NCI-H1694 (cell line): ENCODE measurements at places on chromosomes 3 and 15.

- no peak for DNase-seq
These were observed 60.8 kb downstream of the CTNNB1 start for GRCh38 chr3:41260063-41260450.

GRCh38 chr3:59388555-59389270 lies 338.9 kb upstream of the CFAP20DC start:
- DNase-seq: no peak

- DNase-seq: no peak
These were observed 110.0 kb downstream of the ATG7 start for GRCh38 chr3:11382146-11382745.

GRCh38 chr15:28068930-28069329 lies 30.2 kb downstream of the OCA2 start:
- no peak for DNase-seq

DNA sequence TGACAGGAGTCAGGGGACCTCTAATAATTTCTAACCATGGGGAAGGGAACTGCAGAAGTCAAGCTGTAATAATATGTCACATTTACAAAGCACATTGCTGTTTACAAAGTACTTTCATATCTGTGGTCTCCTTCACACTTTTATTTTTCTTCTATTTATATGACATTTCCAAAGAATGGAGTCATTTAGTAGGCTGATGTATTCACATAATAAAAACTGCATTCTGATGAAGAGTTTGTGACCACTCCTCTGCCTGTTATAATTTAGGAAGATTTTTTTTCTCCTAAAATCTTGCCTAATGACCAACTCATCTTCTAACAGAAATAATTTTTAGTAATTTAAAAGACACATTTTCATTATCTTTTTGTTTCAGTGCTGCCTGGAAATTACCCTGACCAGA lies 272.2 kb upstream of the VEPH1 start:
- DNase-seq: no peak

DNA sequence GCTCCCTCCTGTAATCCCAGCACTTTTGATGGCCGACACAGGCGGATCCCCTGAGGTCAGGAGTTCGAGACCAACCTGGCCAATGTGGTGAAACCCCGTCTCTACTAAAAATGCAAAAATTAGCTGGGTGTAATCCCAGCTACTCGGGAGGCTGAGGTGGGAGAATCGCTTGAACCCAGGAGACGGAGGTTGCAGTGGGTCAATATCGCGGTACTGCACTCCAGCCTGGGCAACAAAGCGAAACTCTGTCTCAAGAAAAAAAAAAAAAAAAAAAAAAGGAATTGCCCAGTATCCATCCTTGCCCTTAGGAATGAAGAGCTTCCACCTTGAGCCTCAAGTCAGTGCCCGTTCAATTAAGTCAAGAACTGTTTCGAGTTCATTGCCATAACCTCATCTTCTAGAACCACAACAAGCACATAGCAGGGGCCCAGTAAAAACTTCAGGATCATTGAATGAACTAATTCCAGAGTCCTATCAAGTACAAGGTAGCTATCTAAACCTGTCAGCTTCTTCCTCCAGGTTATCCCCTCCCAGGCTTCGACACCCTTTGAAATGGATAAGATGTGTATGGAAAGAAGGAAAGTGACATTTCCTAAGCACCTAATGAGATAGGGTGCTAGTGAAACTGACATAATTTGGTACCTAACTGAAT lies 826 bp downstream of the DBR1 start:
- no peak for DNase-seq
